Activated naive CD8-positive, alpha-beta T cell treated with anti-CD3 and anti-CD28 coated beads for 36 hours (primary cell): ENCODE measurements at places on chromosomes 11 and 22.
A peak's percentile ranks its signal among the peaks of the same experiment; 100 is the strongest.

GRCh38 chr22:45424241-45424731 is 10.8 kb downstream of the RIBC2 start:
- no peak for DNase-seq

- DNase-seq, result no peak
Measured at GRCh38 chr11:1838426-1839144, at the start of gene TNNI2. TSS of gene TNNI2 (plus strand) at chr11:1838981. CDS start at chr11:1839697, 716 bp downstream.

DNA sequence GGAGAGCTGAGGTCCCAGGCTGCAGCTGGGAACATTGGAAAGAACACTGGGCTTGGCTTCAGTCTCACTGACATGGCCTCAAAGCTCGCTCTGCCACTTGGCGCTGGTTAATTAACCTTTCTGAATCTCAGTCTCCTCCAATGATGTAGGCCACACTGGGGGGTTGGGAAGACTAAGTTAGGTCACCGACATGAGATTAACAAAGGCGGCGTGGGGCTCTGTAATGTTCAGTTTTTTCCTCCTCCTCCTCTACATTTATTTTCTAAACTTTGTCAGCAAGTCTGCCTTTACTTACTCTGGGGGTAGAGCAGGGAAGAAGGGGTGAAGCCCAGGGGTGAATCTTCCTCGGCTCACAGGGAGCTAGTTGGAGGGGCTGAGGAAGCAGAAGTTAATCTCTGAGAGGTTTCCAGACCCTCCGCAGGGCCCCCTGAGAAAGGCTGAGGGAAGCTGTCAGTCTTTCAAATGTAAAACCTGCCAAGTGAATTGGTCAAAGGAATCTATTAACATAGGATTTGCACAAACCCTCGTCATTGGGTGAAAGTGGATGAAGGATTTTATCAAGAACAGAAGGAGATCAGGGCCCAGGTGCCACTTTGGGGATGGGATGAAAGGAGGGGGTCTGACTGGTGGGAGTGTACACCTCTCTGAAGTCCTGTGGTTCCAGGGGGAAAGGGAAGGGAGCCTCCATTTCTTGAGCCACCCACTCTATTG is 32.1 kb upstream of the TENM4 start:
- no peak for DNase-seq

- peak; percentile 38 for DNase-seq
Measured at GRCh38 chr11:3056296-3057068, 741 bp downstream of the CARS1 start.

- no peak for DNase-seq
Measured at GRCh38 chr11:18699269-18699596, 654 bp downstream of the TMEM86A start.

GRCh38 chr22:33894515-33894914 is 25.8 kb downstream of the LARGE1 start:
- DNase-seq, result no peak

DNA sequence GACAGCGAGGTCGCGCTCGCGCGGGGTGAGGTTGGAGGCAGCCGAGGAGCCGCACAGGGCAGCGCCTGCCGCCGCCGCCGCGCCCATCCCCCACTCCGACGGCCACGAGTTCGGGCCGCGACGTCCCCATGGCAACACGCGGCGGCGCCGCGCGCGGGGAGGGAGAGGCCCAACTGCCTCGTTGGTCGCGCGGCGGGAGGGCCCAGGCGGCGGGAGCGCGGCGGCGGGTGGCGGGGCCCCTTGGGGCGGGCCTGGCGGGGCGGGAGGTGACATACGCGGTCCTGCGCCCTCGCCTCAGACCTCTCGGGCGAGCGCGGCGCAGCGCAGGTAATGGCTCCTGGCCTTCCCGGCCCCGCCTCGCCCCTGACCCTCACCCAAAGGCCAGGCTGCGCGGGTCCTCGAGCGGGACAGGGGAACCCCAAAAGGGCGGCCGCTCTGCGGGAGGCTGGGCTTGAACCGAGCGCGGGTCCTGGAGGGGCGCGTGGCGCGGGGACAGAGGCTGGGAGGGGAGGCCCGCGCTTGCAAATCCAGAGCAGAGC is at the start of gene DEUP1:
DEUP1 (plus strand) TSS at position 297 of the 539 bp plus-strand sequence. CDS start 1,518 bp downstream, outside the sequence.
- peak; percentile 28 for DNase-seq

DNA sequence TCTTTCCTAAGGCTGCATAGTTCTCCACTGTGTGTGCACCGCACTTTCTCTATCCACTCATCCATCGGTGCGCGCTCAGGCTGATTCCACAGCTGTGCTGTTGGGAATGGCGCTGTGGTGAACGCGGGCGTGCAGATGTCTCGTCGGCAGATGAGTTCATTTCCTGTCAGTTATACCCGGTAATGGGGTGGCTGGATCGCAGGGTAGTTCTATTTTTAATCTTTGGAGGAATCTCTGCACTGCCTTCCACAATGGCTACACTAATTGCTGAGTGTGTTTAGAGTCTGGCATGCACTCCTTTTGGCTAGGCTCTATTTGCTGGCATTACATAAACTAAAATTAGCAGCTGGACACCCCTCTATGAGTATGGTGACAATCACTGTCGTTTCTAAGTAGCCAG is 27.9 kb upstream of the KRTAP5-7 start:
- no peak for DNase-seq

- no peak for DNase-seq
Measured at GRCh38 chr11:79456501-79456900, 15.7 kb upstream of the TENM4 start.

DNA sequence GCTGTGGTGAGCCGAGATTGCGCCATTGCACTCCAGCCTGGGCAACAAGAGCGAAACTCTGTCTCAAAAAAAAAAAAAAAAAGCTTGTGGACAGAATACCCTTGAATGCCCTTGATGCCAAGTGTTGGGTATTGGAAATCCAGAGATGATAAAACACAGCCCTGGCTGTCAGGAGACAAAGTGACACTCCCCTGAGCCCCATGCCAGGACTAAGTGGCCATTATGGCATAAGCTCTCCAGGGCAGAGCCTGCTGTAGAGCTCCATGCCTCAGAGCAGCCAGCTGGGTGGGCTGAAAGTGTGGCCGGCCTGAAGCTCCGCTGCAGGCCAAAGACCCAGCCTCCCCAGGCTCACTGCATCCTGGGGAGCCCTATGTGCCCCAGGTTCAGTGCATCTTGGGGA is 4.9 kb downstream of the RNF215 start:
- no peak for DNase-seq

DNA sequence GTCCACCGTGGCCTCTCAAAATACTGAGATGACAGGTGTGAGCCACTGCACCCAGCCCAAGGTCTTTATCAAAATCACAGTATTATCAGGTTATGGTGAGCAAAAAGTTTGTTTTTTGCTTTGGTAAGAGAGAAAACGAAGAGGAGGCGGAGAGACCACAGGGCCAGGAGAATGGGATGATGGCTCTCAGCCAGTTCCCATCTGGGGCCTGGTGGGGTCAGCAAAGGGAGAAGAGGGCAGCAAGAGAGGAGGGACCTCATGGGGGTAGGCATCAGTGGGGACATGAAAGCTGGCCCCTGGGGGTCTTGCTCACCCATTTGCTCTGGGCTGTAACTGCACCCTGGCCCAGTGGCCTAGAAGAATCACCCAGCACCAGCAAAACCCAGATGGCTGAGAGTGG is 190.2 kb downstream of the SHANK2 start:
- DNase-seq, result no peak

DNA sequence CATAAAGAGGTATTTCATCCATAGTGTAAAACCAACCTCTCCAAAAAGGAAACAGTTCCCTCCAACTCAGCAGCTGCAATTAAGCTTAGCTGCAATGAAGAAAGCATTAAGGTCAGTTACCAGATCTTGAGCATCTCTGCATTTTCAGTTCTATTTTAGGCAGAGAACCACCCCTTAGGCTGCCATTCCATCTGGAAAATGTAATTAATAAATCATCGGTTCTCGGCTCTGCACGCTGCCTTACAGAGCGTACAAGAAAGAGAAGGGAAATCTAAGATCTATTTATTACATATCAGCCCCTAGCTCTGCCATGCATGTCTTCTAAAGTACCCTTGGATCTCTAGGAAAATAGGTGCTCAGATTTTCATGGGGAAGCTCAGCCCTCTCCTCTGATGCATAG is 71.5 kb downstream of the RCN1 start:
- no peak for DNase-seq

DNA sequence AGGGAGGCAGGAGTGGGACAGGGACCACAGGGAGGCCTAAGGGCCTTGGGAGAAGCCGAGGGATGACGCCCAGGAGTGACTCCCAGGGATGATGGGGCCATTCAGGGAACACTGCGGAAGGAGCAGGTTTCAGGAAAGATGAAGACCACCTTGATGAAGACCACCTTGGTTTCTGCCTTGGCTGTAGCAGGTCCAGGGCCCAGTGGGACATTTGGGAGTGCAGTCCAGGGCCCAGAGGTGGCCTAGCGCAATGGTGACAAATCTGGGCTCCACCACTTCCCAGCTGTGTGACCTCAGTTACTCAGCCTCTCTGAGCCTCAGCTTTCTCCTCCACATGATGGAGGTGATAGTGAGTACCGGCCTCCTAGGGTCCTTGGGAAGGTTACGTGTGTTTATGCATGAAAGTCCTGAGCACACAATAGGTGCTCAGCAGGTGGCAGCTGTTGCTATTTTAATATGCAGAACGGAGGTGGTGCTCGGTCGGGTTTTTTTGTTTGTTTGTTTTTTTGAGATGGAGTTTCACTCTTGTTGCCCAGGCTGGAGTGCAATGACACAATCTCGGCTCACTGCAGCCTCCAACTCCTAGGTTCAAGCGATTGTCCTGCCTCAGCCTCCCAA is 770 bp downstream of the TSGA10IP start:
- no peak for DNase-seq

DNA sequence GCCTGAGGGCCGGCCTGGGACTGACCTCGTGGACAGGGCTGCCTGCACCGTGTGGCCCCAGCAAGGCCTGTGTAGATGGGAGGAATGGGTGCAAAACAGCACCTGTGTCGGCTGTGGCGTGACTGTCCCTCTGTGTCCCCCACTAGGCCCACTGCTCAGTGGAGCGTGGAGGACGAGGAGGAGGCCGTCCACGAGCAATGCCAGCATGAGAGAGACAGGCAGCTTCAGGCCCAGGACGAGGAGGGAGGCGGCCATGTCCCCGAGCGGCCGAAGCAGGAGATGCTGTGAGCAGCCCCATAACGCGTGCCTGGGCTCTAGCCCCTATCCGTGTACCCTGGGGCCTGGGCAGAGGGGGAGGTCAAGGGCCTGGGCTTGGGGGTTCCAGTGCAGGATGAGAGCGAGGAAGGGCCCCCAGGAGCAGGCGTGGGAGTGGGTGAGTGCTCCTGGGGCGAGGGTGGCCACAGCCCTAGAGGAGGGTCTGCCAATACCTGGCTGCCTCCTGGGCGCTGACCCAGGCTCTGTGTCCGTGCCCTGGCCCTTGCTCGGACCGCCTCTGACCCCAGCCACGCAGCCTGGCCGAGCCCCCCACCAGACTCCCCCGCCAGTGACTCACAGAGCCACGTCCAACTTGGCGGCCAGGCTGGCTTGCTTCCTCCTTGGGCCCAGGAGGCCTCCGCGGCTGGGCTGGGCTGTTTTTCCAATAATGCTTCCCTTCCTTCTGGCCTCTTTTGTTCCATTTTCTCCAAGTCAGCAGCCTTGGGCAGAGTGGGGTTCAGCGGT is 11.6 kb downstream of the PRR33 start:
- no peak for DNase-seq

DNA sequence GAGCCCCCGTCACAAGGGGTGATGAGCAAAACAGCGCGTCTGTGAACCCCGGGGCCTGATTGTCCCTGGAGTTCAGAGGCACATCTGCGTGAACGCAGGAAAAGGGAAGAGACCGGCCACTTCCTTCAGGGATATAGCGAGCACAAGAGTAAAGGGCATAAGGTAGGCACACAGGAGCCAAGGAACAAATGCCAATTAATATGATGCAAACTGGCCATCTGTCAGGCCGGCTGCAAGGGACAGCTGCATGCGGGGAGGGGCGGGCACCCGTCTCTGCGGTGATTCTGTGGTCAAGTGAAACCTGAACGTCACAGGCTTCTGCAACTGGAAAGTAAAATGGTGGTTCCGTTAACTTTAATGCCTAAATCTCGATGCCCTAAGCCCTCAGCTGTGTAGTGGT is 64.7 kb downstream of the TRIM29 start:
- DNase-seq, result no peak

GRCh38 chr11:114026355-114026754 is 33.2 kb upstream of the ZBTB16 start:
- peak; percentile 16 for DNase-seq

DNA sequence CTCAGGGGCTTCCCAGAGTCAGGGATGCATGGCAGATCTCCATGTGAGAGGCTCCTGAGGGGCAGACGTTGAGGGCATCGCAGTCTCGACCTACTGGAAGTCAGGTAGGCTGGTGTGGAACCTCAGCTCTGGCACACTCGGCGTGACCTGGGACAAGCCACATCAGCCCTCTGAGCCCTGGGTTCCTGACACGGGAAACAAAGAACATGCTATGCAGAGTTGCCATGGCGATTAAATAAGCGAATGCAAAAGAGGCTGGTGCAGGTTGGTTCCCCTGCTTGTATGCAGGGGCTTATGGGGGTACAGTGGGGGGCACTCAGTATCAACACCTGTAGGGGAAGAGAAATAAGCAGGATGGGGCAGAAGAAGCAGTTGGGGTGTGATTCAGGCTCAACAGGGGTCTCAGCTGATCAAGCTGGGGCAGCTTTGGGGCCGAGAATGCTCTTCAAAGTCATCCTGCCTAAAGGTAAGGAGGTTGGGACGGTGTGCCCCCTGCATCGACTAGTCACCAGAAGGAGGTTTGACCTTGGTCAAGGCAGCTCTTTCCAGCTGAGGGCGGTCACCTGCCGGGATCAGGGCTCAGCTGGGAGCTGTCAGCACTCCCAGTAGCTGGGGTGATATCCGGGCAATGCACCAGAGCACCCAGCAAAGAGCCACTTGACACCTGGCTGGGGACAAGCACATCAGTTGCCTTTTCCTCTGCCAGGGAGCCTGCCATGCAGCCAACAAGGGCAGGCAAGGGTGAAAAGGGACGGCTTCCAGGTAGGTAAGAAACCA is 442.7 kb downstream of the MIAT start:
- DNase-seq, result no peak

- no peak for DNase-seq
Measured at GRCh38 chr11:20397281-20397680, 9.8 kb downstream of the PRMT3 start.

DNA sequence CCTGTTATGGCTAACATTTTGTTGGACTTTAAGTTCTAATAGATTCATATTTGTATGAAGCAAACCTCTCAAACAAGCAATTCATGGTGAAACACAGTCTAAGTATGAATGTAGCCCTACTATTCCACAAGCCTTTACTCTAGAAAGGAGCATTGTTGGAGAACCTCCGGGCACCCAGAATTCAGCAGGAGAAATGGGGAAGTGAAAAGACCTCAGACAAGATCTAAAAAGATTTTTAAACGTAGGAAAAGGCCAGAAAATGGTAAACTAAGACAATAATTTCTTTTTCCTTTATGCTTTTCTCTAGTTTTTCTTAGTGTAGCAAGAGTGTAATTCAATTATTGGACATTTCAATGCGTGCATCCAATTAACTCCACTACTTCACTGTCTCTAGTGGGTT is 426.4 kb downstream of the INSC start:
- DNase-seq, result no peak

DNA sequence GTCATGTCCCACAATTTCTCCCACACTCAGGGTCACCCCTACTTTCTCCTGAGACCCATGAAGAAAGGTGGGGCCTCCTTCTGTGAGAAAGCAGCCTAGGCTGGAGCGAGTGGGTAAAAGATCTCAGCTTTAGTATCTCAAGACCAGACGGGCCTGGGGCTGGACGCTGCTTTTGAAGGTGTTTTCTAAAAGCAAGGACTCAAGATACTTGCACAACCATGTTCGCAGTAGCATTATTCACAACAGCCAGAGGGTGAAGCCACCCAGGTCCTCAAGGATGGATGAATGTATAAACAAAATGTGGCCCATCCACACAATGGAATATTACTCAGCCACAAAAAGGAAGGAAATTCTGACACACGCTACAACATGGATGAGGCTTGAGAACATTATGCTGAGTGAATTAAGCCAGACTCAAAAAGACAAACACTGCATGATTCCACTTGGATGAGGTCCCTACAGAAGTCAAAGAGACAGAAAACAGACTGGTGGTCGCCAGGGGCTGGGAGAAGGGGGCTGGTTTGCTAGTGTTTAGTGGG is 10.6 kb downstream of the SHANK2 start:
- no peak for DNase-seq
